ENCODE measurements at places on chromosomes 2 and 18.

- no peak for DNase-seq
Observed at GRCh38 chr2:230827774-230828271, 36.9 kb upstream of the ITM2C start.

GRCh38 chr18:24918257-24918656 is 433.7 kb downstream of the ZNF521 start:
- no peak for DNase-seq

DNA sequence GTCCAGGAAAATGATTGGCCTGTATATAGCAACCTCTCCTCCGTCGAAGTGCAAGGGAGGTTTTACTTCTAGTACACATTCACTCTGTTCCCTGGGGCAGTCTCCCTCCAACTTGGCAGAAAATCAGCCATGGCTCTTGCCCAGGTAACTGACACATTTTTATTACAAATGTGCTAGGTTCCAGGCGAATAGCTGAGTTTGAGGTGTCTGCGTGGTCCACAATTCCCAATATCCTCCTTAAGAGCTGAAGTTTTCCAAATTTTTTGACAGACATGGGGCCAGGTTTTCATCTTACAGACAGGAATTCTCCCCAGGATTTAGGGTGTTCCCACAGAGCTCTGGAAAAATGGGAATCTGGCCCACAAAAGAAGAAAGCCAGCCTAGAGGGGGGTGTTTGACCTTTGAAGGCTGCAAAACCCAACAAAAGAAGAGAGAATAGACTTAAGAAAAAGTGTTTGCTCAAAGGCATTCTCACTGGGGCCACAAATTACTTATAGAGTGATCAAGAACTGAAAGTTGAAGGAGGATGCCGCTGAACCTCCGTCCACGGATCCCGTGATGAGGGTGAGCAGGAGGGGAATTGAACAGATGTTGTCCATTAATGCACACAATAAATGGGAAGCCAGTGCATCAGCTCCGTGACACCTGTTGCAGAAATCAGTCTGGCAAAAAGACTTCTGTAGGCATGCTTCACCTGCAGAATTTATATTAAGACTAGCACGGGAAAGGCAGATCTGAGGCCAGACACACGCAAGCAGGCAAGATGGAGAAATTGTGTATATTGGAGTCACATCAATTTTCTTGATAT is 242.3 kb upstream of the COPS8 start:
- no peak for DNase-seq

DNA sequence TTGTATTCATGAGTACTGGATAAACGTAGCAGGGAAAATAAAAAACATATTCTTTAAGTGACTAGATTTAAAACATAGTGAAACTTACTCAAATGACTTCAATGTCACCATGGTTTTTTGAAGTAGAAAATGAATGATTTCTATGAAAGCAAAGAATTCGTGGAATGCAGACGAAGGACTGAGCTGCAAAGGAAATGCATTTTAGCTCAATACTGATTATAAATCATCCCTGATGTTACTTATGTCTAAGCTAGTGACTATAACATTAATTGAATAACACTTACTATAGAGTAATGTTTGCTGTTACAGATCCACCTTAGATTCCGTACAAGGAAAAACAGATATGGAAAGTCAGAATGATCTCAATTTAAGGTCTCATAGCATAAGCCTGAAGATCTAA is 1257.7 kb upstream of the CDH2 start:
- DNase-seq: no peak

DNA sequence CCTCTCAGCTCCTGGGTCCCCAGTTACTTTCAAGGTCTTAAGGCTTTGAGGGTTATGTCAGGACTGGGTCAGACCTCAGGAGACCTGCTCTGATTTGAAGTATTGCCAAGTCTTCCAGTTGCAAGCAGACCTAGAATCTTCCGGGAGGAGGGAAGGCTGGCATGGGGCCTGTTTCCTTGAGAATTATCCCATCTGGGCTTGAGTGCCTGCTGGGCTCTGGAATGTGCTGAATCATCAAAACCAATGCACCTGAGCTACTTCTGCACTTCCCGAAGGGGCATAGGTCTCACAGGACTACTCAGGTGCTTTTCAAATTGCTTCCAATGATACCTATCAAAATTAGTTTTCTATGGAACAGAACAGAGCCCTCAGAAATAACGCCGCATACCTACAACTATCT is 327.3 kb downstream of the XIRP2 start:
- DNase-seq: no peak

DNA sequence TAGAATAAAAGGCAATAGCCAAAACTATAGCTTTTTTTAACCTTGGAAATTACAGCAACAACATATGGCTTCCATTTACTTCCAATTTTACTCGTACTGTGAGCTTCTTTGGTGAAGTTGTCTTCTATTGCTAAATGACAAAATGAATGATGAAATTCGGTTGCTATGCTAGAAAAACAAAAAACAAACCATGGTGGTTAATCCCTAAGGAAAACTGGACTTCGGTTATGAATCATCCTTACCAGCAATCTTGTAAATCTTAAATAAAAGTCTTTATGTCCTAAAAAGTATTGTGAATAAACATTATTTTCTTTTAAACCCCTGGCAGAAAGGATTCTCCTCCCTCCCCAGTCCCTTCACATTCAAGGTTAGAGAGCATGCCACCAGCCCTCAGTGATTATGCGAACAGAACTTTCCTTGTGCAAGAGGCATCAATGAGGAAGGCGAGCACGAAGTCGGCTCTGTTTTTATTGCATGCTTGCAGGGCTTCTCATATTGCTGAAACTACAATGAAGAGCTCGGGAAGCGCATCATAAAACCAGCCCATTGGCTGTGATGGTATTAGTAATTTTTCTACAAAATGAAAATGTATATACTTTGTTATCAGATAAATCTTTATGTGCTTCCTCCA is 62.9 kb downstream of the ZNF521 start:
- DNase-seq: peak; percentile 95

DNA sequence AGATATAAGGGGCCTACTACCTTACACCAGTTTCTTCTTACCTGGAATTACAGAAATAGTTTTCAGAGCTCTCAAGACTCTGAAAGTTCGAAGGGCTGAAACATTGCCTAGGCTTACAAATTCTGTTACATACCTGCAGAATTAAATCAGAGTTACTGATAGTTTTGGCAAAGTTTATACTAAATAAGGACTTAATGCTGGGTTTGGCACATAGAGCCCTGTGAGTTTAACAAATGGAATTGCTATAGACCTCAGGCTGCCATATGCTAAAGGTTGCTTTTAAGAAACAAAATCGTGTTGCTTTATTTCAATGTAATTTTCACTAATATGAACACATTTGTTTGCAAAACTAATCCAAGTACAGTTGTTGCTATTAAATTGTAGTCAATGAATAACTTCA is 40.1 kb downstream of the SCN3A start:
- DNase-seq: peak; percentile 64

- peak; percentile 49 for DNase-seq
Observed at GRCh38 chr2:221423210-221423804, 148.8 kb downstream of the EPHA4 start.

- no peak for DNase-seq
Observed at GRCh38 chr18:46322411-46322891, 218.3 kb downstream of the HAUS1 start.

GRCh38 chr2:233745073-233745755 is 14.9 kb upstream of the UGT1A1 start:
- no peak for DNase-seq

- DNase-seq: no peak
Observed at GRCh38 chr2:11234309-11234708, 79.0 kb downstream of the SLC66A3 start.

- DNase-seq: peak; percentile 12
Observed at GRCh38 chr2:45168711-45169338, 159.6 kb upstream of the SIX2 start.

Data from astrocyte of the spinal cord (primary cell).